ENCODE measurements at places on chromosomes 5 and 9.
A peak's percentile ranks its signal among the peaks of the same experiment; 100 is the strongest.

DNA sequence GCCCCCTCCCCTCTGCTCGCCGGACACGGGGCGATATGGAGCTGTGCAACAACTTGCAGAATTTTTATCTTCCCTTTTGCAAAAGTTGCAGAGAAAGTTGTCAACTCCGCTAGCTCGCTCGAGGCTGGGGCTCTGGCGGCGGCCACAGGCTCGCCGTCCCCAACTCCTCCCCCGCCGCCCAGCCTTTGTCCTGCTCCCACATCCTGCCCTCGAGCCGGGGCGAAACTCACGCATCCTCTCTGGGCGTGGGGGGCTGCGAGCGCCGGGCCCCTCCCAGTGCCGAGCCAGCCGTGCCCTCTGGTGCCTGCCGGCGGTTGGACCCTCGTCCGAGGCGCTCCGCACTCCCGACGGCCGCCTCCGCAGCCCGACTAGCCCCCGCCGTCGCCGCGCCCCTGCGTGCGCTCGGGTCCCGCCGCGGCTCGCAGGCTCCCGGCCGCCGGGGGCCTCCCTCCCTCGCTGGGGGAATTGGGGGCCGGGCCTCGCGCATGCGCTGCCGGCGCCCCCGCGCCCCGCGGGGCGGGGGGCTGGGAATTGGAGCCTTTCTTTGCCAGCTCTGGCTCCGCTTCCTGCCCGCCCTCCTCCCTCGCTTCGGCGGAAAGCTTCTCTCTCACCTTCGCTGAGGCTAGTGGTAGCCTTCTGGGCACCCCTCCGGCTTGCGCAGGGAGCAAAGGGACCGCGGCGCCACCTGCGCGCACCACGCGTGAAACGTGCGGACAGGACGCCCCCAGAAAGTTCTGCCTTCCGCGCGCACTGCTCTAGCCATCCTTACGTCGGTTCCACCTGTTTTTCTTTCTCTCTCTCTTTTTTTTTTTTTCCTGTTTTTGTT is at the start of gene CCNJL:
TSS of gene CCNJL (minus strand) at position 431 of the 826 bp plus-strand sequence. CDS start 641 bp downstream, outside the sequence.
- no peak for DNase-seq

DNA sequence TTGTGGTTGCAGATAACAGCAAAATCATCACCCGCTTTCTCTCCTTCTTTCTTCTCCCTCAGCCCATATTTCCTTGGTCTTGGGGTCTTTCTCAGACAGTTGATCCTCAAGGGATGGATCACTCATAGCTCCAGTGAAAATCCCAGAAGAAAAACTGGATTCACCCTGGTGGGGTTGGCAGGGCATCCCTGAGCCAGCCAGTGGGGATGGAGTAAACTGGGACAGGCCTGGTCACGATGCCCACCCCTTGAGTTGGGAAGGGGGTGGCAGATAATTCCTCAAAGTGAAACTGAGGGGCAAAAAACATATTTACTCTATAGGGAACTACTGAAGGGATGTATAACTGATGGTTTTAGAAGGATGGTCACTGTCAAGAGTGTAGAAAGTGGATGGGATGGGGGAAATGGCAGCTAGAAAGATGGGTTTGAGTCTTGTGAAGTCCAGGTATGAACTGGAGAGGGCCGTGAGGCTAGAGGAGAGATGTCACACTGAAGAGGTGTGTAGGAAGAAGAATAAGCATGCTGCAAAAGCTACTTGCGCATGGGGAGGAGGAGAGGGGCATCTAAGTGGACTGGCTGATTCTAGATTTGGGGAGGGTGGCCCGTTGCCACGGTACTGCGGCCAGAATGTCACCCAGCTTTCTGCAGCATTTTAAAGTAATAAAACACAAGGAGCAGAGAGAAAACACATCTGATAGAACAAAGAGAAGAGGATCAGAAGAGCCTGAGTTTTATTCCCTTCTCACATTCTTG is 162.8 kb downstream of the PJA2 start:
- no peak for DNase-seq

- DNase-seq, result no peak
Measured at GRCh38 chr9:85368781-85369180, 373.0 kb downstream of the AGTPBP1 start.

DNA sequence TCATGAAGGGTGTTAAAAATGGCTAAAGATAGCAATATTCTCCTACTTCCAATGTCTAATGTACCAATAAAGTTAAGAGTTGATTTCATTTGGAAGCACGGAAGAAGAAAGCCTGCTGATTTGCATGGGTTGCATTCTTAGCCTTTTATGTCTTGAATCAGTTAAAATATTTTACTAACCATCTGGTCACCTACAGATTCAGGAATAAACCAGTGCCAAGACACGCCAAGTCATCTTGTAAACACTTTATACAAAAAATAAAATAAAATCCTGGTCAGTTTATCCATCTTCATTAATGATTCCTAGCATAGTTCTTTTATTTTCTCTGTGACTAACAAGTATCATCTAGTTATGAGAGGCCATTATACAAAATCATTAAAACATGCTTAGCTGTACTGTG is 1031.6 kb upstream of the WWC1 start:
- DNase-seq, result no peak

- no peak for DNase-seq
Measured at GRCh38 chr5:151682240-151682639, 4.5 kb downstream of the SPARC start.

DNA sequence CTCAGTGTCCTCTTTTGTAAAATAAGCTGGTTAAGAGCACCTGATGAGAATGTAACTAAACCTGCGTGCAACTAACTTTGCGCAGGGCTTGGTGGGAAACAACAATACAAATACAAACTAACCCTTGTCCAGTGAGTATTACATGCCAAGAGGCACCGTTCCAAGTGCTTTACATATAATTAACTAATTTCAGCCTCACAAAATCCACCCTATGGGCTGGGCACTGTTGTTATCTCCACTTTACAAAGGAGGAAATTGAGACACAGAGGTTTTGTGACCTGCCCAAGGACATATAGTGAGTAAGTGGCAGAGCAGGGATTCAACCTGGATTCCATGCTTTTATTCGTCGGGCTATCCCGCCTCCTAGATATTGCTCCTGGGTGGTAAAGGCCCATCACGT is 26.2 kb upstream of the TNIP1 start:
- DNase-seq, result no peak

GRCh38 chr5:96699186-96699820 is 37.1 kb downstream of the CAST start:
- DNase-seq, result peak; percentile 22

- DNase-seq, result peak; percentile 89
Measured at GRCh38 chr5:141849415-141850243, 28.6 kb downstream of the PCDH1 start.

DNA sequence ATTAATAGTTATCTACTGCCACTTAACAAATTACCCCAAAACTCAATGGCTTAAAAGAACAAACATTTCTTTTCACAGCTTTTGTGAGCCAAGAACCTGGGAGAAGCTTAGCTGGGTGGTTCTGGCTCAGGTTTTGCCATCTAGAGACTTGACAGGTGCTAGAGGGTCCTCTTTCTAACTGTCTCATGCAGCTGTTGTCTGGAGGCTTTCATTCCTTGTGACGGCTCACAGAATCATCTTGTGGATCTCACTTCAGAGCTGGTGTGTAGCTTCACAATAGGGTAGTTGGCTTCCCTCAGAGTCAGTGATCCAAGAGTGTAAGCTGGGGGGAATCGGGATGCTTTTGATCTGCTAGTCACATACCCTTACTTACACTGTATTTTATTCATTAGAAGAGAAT is 81.2 kb upstream of the APC start:
- no peak for DNase-seq

DNA sequence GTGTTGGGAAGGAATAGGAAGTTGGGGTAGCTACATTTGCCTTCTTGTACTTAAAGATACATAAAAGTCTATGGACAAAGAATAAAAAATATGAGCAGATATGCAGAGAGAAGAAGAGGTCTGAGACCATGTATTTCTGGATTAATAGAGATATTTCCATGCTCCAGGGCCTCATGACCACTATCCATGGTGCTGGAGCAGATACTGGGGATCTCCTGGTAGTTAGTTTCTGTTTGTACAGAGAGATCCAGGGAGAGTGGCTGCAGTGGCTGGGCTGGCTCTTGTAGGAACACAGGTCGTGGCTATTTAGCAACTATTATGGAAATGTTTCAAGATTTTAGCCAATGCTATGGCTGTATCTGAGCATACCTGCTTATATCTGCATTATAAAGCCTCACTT is 184.2 kb upstream of the TMEM161B start:
- DNase-seq, result no peak

- DNase-seq, result no peak
Measured at GRCh38 chr9:98520221-98520960, 188.3 kb downstream of the GABBR2 start.

DNA sequence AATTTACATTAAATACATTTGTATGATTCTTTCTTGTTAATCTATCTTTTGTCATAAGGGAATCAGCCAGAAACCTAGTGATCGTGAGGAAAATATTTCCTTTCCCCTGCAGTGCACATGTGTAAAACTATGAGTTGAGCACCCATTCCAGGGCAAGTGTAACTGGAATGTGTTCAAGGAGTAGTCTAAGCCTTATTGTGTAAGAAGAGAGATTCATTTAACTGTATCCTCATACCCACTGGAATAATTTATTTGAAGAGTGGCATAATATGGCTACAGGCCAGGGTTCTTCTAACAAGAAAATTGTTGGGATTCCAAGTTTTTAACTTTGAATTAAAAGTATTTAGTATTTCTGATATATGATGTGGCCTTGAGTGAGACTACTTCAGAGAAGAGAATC is 1692.7 kb downstream of the EFNA5 start:
- DNase-seq, result no peak

DNA sequence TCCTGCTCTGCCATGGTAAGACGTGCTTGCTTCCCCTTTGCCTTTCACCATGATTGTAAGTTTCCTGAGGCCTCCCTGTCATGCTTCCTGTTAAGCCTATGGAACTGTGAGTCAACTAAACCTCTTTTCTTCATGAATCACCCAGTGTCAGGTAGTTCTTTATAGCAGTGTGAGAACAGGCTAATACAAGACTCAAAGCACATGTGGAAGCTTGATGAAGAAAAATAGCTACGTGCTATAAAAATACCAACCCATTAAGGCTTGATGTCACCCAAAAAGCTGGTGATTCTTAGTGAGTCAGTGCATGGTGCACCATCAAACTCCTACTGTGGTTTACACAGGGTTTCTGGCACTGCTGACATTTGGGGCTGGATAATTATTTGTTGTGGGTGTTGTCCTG is 332.2 kb downstream of the TMEM167A start:
- DNase-seq, result no peak

- no peak for DNase-seq
Measured at GRCh38 chr9:129702589-129703520, 37.4 kb downstream of the PRRX2 start.

- no peak for DNase-seq
Measured at GRCh38 chr9:8838136-8838535, 1038.6 kb upstream of the DMAC1 start.
